ENCODE measurements at places on chromosomes 12 and 14.

DNA sequence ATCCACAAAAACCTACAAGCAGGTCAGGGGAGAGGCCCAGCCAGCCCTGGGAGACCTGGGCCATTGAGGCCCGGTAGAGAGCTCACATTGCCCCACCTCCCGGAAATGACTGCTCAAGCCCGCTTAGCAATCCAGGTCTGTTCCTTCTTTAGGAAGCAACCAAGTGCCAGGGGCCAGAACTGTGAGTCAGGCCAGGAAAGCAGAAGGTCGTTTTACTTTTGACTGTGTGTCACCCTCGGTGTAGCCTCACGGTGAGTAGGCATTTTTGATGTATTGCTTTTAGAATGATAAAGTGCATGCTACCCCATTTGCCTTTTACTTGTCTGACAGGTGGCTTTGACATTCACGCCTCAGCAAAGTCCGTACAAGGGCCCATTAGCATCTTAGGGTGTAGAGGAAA lies 25.4 kb upstream of the PWP1 start:
- no peak for DNase-seq

DNA sequence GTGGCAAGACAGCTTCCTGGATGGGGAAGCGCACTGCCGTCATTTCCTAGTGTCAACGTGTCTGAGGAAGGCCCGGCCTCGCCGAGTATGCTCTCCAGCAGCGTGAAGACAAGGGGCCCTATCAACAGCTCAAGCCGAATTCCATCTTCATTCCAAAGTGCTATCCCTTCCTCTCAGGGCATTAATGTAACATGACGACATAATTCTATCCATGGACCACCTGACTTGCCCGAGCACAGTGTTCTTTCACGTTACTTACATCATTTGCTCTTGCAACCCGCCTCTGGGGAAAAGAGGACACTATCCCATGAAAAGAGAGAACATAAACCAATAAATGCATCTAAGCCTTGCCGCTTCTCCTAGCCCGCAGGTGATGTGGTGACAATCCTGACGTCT lies 22.9 kb downstream of the CCDC92 start:
- no peak for DNase-seq

DNA sequence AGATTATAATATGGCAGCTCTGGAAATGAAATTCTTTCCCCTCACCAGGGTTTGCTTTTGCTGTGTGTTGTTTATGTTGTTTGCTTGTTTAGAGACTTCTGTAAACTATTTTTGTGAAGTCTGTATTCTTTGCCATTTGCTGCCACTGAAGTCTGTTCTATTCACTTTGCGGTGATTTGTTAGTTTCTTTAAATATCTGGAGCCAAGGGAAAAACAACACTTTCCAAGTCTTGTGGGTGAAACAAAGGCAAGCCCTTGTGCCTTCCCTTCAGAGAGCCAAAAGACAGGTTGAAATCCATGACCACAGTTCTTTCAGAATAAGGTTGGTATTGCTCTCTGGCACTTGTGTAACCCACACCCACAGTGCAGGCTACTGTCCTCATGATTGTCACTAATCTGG lies 59.5 kb upstream of the RNU6-7 start:
- DNase-seq: no peak

DNA sequence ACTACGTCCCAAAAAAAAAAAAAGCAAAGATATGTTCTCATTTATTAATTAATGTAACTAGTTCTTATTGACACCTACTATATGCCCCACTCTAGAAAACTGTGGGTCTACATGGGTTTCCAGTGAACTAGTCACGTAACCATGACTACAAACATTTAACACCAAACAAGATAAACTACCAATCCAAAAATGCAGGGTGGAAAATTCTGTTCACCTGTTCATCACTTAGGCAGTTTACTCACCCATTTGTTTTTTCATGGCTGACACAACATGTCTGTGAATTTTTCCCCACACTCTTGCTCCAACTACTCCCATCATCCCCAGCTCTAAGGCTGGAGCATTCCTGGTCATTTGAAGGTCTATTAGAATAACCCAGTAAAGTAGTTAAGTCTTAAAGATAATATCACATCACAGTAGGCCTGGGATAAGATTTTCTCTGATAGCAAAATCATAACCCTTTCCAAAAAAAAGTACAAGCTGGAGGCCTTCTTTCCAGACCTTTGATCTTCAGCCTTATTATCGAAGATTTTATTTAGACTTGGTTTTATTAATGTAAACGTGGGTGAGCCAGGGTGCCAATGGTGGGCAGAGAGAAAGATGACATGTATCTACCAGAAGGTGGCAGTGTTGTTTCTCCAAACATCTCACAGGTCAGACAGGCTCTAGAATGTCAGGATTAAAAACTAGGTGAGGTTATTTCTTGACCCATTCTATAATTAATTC lies 61.6 kb upstream of the DAAM1 start:
- no peak for DNase-seq

DNA sequence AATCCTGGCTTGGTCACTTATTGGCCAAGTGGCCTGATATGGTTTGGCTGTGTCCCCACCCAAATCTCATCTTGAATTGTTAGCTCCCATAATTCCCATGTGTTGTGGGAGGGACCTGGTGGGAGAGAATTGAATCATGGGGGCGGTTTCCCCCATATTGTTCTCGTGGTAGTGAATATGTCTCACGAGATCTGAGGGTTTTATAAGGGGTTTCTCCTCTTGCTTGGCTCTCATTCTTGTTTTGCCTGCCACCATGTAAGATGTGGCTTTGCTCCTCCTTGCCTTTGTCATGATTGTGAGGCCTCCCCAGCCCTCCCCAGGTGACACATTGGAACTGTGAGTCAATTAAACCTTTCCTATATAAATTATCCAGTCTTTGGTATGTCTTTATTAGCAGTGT lies 18.8 kb upstream of the P2RX4 start:
- no peak for DNase-seq

- no peak for DNase-seq
Measured at GRCh38 chr12:122681814-122682213, 21.3 kb downstream of the HCAR2 start.

GRCh38 chr12:40515041-40515816 lies 177.0 kb upstream of the CNTN1 start:
- DNase-seq: no peak

- DNase-seq: no peak
Measured at GRCh38 chr14:26370115-26370514, 227.7 kb downstream of the NOVA1 start.

DNA sequence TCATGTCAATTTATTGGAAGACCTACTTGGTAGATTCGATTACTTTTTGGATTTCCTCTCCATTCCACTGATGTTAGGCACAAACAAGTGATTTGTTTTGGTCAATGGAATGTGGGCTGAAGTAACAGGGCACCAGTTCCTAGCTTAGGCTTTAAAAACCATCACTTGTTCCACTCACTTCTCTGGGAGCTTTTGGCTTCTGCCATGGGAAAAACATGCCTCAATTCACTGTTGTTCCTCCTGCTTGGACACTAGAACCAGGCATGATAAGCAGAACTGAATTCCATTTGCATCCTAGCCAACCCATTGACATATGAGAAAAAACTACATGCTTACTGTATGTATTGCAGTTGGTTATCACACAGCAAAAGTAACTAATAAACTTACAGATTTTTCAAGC lies 47.8 kb downstream of the LLPH start:
- no peak for DNase-seq

DNA sequence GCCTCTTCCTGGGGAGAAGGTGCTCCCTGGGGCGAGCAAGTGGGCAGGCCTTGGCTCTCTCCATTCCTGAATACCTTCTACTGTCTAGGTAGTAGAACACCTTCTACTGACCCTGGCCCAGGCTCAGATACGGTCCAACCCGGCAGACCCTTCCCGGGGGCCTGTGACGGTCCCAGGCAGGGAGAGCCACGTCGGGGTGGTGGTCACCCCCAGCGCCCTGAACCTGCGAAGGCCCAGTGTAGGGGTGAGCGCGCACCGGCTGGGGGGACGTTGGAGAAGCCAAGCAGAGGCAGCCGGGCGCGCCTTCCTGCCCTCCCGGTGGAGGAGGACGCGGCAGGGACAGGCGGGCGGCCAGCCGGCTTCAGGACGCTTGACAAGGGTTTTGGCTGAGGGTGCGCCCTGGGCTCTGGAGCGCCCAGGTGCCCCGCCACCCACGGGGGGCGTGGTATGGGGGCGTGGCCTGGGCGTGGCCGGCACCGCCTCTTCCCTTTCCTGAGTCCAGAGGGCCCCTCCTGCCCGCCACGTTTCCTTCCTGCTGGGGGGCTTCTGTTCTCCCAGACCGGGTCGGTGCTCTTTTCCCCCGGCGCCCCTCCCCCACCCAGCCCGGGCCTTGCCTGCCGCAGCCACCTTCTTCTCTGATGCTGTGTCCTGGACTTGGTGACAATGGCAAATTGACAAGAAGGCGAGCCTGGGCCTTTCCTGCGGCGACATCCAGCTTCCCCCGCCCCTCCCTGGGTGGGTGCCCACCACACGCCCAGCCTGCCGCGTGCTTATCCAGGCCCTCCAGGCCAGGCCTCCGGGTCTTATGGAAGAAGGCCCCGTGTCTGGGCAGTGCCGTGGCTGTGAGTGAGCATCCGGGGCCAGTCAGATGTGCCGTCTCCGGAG lies 24.5 kb upstream of the PPP1R13B start:
- DNase-seq: peak; percentile 32

GRCh38 chr14:20306079-20306423 lies 300 bp upstream of the TTC5 start:
- DNase-seq: no peak

DNA sequence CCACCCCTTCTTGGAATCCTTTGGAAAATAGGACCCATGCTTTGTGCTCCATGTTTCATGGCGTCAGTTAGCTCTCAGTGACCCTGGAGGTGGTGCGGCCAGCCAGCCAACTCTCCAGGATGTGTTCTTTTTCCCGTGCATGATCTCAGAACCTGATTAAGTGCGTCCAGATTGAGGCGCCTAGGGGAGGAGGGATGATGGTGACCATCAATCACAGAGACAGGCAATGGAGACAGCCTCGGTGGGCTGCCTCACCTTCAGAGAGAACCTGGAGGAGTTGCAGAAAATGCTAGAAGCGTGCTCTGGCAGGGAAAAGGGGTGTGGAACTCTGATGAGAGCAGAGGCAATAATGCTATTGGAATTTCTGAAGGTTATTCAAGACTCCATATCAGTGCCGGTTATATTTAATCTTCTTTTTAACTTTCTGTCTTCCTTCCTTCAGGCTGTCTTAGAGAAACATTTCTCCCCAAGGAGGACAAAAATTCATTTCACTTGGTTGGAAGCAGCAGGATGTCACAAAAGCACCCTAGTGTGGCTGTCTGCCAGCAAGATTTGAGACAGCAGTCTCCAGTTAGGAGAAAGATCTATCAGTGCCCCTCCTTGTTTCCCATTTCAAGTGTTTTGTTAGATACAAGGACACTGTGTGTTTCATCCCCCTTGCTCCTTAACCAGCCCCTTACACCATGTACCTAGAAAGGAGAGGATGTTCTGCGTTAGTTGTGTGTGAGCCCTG lies 53.3 kb upstream of the IGF1 start:
- no peak for DNase-seq

- no peak for DNase-seq
Measured at GRCh38 chr12:104657726-104658484, 201.2 kb downstream of the CHST11 start.

- no peak for DNase-seq
Measured at GRCh38 chr12:124774462-124775167, 89.0 kb downstream of the SCARB1 start.

DNA sequence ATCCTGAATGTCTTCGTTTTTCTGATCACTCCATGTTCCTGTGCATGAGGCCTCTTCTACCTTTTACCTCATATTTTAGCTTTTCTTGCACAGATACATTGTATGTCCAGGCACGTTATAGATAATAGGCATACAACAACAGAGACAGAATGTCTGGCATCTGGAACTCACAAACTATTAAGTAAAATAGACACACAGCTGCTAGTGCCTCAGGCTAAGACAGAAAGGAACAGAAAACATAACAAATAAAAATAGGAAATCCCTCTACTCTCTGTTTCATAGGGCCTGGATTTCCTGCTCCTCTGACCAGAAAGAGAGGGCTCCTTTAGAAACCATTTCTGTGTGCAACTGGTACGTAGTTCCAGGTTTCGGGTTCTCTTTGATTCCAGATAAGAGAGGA lies 48.6 kb downstream of the ATXN7L3B start:
- DNase-seq: no peak

DNA sequence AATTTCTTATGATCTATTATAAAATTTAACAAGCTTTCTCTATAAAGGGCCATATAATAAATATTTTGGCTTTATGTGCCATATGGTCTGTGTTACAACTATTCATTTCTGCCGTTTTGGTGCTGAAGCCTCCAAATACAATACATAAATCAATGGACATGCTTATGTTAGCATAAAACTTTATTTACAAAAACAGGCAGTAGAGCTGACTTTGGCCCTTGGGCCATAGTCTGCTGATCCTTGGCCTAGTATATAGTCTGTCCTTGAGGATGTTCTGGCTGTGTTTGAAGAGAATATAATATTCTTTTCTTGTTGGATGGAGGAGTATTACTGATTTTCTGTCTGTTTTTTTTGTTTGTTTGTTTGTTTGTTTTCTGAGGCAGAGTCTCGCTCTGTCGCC lies 81.6 kb downstream of the SPATS2 start:
- DNase-seq: no peak

- DNase-seq: no peak
Measured at GRCh38 chr12:82996168-82996812, 309.6 kb downstream of the TMTC2 start.

DNA sequence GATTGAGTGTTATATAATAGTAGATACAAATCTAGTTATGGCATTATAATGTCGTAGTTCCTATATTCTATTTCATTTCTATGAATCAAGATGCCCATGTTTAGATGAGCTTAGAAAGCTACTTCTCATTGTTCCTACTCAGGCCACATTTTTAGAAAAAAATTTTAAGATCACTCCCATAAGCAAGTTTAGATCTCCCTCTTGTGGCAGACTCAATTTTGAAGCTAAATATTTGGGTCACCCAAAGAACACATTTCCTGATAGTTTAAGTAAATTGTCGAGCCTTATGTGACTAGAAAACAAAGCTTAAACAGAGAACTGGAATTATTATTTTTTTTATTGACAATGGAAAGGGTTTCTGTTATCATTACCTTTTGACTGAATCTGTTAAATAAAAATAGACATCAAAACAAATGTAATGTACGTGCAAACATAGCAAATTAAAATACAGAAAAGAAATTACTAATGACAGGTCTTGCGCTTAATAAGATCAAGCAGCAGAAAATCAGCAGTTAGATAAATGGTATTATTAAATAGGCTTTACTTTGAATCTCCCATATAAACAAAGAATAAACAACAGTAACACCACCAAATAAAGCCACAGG lies 180.2 kb downstream of the ACSS3 start:
- DNase-seq: no peak

DNA sequence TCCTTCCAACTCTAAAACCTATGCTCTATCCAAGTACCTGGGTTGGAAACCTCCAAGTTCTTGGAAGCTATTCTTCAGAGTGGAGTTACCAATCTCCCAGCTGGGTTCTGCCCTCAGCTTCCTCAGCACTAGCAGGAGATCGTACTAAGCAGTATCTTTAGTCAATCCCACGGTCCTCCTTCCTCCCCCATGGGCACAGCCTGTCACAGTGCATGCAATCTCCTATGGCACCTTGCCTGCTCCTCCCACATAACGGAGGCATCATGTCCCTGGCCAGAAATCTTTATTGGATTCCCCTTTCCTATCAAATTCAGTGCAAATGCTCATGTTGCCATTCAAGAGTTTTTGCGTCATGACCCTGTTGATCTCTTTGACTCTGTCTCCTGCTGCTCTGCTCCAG lies 5.4 kb upstream of the LPAR5 start:
- no peak for DNase-seq
